Calu3 (cell line): ENCODE measurements at places on chromosomes 2 and 18. TPM values are rescaled to one million over a fixed set of nuclear protein-coding genes. Genes with fewer than 3 reads are reported as not detected.
A peak's percentile ranks its signal among the peaks of the same experiment; 100 is the strongest.

DNA sequence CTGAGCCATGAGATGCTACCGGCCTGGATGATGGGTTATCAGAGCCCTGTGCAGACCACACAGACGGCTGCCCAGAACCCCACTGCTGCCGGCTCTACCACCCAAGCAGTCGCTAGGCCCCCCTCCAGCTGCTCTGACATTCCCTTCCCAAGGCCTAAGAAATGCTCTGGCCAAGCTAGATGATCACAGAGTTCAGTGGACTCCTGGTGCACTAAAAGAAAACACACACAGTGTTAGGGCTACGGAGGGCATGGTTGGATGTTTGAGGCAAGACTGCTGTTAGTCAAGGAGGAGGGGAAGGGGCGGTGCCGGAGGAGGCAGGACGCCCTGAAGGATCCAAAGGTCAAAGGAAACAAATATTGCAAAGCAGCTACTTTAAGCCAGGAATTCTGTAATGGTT lies 174.5 kb downstream of the MYCN start:
- no peaks in the 10 kb centered on the region for H3K27me3 ChIP-seq
- H3K36me3 ChIP-seq, result no peaks in the 10 kb centered on the region
- no peaks in the 10 kb centered on the region for H3K4me1 ChIP-seq
- no peak for DNase-seq
- no peak overlapping the region for H3K4me3 ChIP-seq
- H3K27ac ChIP-seq, result no peak overlapping the region

DNA sequence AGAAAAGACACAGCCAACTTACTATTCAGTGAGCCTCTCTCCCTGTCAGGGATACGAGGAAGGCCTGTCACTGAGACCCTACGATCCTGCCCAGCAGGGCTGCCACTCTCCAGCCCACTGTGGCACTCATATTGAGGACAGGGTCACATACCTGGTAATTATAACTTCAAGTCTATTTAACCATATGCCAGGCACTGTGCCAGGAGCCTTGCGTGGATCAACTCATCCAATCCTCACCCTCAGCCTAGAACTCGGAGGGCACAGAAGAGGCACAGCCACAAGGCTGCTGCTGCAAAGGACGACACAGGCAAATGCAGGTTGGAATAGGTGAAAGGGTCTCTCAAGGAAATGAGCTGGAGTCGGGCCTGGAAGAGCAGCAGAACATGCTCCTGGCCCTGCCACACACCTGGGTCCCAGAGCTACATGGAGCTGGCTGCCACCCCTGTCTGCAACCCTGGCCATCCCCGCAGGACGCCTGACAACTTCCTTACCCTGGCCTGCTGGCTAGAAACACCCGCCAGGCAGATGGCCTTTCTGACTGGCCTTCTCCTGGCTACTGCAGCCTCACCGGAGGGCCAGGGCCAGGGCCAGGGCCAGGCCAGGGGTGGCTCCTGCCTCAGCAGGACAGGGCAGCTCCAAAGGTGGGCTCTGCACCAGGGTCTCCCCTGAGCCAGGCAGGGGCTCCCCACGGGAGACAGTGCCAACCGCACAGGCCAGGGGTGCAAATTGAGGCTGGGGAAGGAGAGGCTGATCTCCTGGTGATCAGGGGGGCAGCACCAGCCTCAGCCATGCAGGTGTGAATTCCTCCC lies 32.1 kb upstream of the SLC66A3 start:
- DNase-seq, result no peak
- no peaks in the 10 kb centered on the region for H3K36me3 ChIP-seq
- peaks cover 18% of the 10 kb centered on the region for H3K4me1 ChIP-seq
- H3K27ac ChIP-seq, result no peak overlapping the region
- H3K27me3 ChIP-seq, result peaks cover 22% of the 10 kb centered on the region

- H3K4me1 ChIP-seq, result no peaks in the 10 kb centered on the region
- H3K27me3 ChIP-seq, result peaks cover 33% of the 10 kb centered on the region
- DNase-seq, result peak; percentile 24
- no peak overlapping the region for H3K4me3 ChIP-seq
- no peak overlapping the region for H3K27ac ChIP-seq
- H3K36me3 ChIP-seq, result no peaks in the 10 kb centered on the region
Measured at GRCh38 chr2:236498369-236498768, 71.3 kb upstream of the ACKR3 start.

GRCh38 chr2:219530048-219530963 lies 13.3 kb downstream of the CHPF start:
- peaks cover 11% of the 10 kb centered on the region for H3K4me1 ChIP-seq
- H3K36me3 ChIP-seq, result no peaks in the 10 kb centered on the region
- H3K4me3 ChIP-seq, result no peak overlapping the region
- DNase-seq, result peak; percentile 95

The TUBA4B gene
- not detected in 2 replicates for total RNA-seq

The PDIA6 gene
- 313 and 317 TPM in 2 replicates for total RNA-seq

The FMNL2 gene
- total RNA-seq, result 42.9 and 46.5 TPM in 2 replicates

The DES gene
- total RNA-seq, result not detected in 2 replicates

GRCh38 chr2:172735582-172736423 lies at the start of gene RAPGEF4:
RAPGEF4 (plus strand) TSS chr2:172735845; CDS start chr2:172735984, 139 bp downstream.
- peak within 1 kb of the TSS; percentile 60 for H3K4me3 ChIP-seq
- H3K36me3 ChIP-seq, result peaks cover 8% of the 10 kb centered on the region
- peak; percentile 9 for DNase-seq
- peaks cover 76% of the 10 kb centered on the region for H3K27me3 ChIP-seq
- H3K4me1 ChIP-seq, result no peaks in the 10 kb centered on the region

DNA sequence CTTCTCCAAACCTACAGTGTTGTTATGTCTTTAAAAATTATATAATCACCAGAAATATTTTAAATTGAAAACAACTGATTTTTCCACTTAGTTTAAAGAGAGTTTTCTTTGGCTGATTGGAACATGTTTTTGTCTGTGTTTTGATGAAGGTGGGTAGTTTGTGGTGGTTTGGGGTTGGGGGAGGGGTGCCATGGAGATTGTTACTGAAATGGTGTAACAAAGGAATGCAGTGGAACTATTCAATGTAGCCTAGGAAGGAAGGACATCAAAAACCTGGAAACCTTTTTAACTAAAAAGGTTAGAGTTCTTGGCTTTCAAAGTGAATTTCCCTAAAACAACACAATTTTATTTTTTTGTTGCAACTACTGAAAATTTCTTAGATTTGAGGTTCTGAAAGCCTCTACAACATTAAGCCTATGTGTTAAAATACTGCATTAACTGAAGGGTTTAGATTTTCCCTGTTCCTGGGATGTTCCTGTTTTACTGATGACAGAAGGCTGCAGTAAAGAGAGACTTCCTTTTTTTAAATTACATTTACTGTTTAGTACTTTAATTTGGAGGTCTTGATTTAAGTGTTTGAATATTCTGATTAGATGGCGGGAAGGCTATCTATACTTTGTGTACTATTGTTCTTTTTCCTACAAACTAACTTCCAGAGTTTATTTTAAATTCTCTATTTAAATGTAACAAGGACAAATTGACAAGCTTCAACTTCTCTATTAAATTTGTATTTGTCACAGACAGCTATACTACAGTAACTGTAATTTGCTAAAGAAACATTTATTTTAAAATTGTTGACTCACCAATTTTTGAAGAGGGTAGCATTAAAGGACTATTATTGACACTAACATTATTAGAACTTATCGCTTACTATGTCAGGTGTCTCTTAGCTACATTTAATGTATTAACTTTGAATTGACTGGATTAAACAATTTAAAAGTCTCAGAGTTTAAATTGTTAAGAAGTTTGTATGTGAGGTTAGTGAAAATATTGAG lies 87.7 kb downstream of the LIMS1 start:
- H3K27me3 ChIP-seq, result no peaks in the 10 kb centered on the region
- peaks cover 63% of the 10 kb centered on the region for H3K4me1 ChIP-seq
- DNase-seq, result no peak
- H3K4me3 ChIP-seq, result peak overlapping the region; percentile 65
- H3K27ac ChIP-seq, result peak overlapping the region; percentile 80

The ANKRD29 gene
- 6.9 and 7.8 TPM in 2 replicates for total RNA-seq

- peaks cover 9% of the 10 kb centered on the region for H3K4me1 ChIP-seq
- DNase-seq, result no peak
- H3K27me3 ChIP-seq, result no peaks in the 10 kb centered on the region
Measured at GRCh38 chr18:68734308-68734707, 19.4 kb upstream of the TMX3 start.

DNA sequence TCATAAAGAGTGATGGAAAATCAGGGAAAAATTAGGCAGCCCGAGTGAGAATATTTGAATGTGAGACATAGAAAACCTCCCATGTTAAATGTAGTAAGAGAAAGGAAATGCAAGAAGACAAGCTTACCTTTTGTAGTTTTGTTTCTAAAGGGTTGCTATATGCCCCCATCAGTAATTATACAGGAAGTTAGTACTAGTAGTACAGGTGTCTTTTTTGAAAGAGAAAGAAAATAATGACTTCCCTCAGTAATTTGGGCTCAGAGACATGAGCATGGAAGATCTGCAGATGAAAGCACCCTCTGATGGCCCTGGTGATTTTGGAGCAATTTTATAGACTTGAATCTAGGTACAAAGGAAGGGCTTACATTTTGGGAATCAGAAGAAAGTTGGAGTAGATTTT lies 80.8 kb downstream of the RHBDD1 start:
- no peaks in the 10 kb centered on the region for H3K4me1 ChIP-seq
- no peak overlapping the region for H3K4me3 ChIP-seq
- DNase-seq, result no peak
- no peak overlapping the region for H3K27ac ChIP-seq
- H3K27me3 ChIP-seq, result no peaks in the 10 kb centered on the region
- H3K36me3 ChIP-seq, result no peaks in the 10 kb centered on the region

The GALNT13 gene
- not detected in 2 replicates for total RNA-seq

DNA sequence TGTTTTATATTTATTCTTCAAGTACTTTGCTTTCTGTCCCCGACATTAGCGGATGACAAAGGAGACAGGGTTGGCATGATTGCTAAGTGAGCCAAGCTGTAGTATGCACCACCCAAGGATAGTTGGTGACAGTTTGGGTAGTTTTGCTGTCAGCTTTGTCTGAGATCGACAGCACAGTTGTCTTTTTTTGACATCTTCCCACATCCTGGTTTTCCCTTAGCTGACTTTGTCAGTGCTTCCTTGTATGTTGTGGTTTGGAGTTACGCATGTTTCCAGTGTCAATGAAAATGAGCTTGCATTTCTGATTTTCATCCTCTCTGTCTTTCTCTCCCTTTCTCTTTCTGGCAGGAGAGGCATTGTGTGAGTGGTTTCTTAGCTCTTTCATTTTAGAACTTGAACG lies 44.6 kb upstream of the DOCK10 start:
- no peaks in the 10 kb centered on the region for H3K27me3 ChIP-seq
- H3K27ac ChIP-seq, result no peak overlapping the region
- no peaks in the 10 kb centered on the region for H3K36me3 ChIP-seq
- peaks cover 9% of the 10 kb centered on the region for H3K4me1 ChIP-seq
- DNase-seq, result no peak

The KCNF1 gene
- total RNA-seq, result not detected in 2 replicates

DNA sequence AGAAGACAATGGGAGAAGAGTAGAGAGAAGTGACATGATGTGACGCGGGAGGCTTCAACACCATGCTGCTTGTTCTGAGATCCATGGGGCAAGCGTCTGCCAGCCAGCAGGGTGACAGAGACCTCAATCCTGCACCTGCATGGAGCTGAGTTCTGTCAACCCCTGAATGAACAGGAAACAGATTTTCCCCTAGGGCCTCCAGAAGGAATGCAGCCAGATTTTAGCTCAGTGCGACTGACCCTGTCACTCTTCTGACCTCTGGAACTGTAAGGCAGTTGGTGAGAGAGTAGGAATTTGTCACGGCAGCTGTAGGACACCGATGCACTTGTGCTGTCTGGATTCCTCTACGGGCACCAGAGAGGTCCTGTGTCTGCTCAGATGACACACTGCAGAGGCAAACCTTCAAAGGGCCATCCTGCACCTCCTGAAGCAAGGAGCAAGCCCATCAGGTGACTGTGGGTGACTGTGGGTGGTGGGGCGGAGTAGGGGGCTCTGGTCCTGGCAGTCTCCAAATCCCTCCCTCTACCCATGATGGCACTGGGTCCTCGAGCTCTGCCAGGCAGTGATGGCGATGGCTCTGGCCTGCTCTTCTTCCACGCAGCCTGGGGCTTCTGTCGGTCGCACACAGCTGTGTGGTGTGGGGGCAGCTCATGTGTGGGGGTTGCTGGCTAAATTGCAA lies 194.3 kb upstream of the TWIST2 start:
- H3K4me1 ChIP-seq, result no peaks in the 10 kb centered on the region
- DNase-seq, result no peak
- H3K27me3 ChIP-seq, result peaks cover 33% of the 10 kb centered on the region
- H3K27ac ChIP-seq, result no peak overlapping the region

- no peak overlapping the region for H3K4me3 ChIP-seq
- no peak overlapping the region for H3K27ac ChIP-seq
- no peak for DNase-seq
- no peaks in the 10 kb centered on the region for H3K27me3 ChIP-seq
- no peaks in the 10 kb centered on the region for H3K4me1 ChIP-seq
Measured at GRCh38 chr2:228118940-228119339, 62.5 kb downstream of the SPHKAP start.

The ERMN gene
- total RNA-seq, result not detected in 2 replicates

DNA sequence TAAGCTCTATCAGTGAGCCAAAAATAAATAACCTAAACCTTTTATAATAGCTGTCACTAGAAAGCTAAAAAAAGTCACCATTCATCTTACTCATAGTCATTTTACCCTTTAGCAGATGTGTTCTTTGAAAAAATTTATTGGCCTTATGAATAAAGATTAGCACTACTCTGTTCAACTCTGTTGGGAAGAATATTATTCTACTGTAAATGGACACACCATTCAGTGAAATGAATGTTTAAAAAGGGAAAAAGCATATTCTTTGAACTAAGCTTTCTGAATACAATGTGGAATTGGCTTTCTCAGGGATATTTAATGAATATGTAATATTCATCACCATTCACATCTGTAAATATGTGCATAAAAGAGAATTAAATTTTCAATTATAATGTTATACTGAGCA lies 422.0 kb downstream of the CBLN2 start:
- no peaks in the 10 kb centered on the region for H3K4me1 ChIP-seq
- no peak for DNase-seq
- no peak overlapping the region for H3K27ac ChIP-seq
- H3K36me3 ChIP-seq, result no peaks in the 10 kb centered on the region
- no peak overlapping the region for H3K4me3 ChIP-seq

- peaks cover 10% of the 10 kb centered on the region for H3K4me1 ChIP-seq
- no peak overlapping the region for H3K4me3 ChIP-seq
- no peak for DNase-seq
- no peak overlapping the region for H3K27ac ChIP-seq
Measured at GRCh38 chr18:73099759-73100158, 232.0 kb upstream of the NETO1 start.

- no peak for DNase-seq
- no peak overlapping the region for H3K4me3 ChIP-seq
- peaks cover 11% of the 10 kb centered on the region for H3K27me3 ChIP-seq
- no peak overlapping the region for H3K27ac ChIP-seq
Measured at GRCh38 chr2:174593574-174594203, 3.9 kb downstream of the WIPF1 start.

The MAL gene
- total RNA-seq, result not detected in 2 replicates

- no peak for DNase-seq
- H3K4me1 ChIP-seq, result no peaks in the 10 kb centered on the region
- H3K36me3 ChIP-seq, result peaks cover 17% of the 10 kb centered on the region
Measured at GRCh38 chr2:20282916-20283592, 58.1 kb upstream of the SDC1 start.

The GNLY gene
- total RNA-seq, result not detected in 2 replicates

- peaks cover 45% of the 10 kb centered on the region for H3K4me1 ChIP-seq
- DNase-seq, result no peak
- no peak overlapping the region for H3K4me3 ChIP-seq
- peaks cover 4% of the 10 kb centered on the region for H3K36me3 ChIP-seq
Measured at GRCh38 chr18:70416496-70416895, 127.7 kb downstream of the SOCS6 start.
